NCI-H1436 treated with DMSO at 0.1 percent for 48 hours (cell line): ENCODE measurements at places on chromosomes 7 and 10.
A peak's percentile ranks its signal among the peaks of the same experiment; 100 is the strongest.

DNA sequence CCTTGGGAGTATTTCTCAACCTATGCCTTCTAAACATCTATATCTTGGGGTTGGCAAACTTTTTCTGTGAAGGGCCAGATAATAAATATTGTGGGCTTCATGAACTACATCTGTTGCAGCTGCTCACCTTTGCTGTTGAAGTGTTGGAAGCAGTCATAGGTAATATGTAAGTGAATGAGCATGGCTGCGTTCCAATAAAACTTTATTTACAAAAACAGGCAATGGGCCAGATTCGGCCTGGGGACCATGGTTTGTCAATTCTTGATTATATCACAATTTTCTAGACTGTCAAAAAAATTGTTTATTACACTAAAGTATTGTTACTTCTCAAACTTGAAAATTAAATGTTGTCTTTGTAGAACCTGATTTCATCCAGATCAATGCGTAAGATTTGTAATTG lies 54.9 kb downstream of the MTPN start:
- DNase-seq = no peak

DNA sequence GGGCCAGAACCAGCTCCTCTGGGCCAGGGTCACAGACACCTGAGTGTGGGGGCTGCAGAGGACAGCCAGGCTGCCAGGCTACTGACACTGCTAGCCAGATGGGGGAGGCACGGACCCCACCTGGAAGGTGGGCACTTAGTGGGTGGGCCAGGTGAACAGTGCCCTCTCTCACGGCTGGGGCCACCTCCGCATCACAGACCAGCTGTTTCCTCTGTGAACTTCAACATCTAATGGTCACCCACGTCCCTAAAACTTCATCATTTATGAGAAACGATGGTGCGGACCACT lies 80.4 kb downstream of the MKI67 start:
- no peak for DNase-seq

DNA sequence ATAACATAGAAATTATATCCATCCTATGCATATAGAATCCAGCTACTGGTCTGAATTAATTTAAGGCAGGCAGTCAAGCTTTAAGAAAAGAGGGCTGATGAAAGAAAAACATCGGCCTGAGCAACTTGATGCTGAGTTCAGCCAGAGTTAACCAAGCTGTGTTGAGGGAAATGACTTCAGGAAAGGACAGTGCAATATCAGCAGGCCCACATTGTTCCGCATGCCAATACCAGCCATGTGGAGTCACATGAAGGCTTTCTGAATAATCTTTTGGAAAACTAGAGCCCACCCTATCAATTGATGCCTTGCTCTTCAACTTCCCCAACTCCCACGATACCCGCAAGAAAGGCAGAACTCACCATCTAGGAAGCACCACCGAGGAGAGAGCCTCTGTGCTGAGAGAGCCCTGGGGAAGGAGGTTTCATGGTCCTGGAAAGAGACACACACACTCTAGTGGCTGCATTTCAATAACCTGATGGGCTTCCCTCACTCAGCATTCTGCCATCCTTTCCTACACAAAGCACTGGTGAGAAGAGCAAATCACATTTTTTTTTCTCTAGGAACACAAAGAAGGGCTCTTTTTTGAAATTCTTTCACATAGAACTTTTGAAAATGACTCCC lies 125.8 kb upstream of the PTN start:
- DNase-seq = no peak

DNA sequence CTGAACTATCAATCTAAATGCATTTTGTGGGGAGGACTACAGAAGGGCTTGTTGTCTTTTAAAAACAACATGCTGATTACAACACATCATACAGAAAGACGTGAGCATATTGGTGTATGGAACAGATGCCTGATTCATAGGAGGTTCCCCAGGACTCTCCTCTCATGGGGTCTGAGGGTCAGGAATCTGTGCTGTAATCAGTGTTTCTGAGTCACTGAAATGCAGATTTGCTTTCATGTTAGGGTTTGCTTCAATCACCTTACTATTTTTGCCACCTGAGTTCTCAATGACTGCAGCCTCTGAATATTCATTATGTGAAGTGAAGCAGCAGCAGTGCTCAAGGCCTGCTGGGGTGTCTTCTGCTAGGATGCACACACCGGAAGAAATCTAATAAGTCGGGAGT lies 550 bp upstream of the ANK3 start:
- no peak for DNase-seq

DNA sequence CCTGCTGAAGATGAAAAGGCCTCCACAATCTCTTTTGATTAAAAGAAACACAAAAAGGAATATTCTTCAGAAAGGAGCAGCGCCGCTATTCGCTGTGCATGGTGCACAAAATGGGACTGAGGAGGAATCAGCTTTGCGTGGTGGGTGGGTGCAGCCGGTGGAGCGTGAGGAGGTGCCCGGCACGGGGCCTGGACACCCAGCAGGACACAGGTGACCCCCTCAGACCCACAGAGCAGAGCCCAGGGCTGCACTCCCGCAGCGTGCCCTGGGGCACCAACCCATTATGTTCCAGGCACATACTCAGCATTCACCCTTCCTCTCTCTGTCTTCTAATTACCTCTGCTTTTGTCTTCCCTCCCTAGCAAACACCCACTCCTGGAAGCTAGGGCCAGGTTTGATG lies 238.0 kb upstream of the PPP2R2D start:
- DNase-seq = no peak

DNA sequence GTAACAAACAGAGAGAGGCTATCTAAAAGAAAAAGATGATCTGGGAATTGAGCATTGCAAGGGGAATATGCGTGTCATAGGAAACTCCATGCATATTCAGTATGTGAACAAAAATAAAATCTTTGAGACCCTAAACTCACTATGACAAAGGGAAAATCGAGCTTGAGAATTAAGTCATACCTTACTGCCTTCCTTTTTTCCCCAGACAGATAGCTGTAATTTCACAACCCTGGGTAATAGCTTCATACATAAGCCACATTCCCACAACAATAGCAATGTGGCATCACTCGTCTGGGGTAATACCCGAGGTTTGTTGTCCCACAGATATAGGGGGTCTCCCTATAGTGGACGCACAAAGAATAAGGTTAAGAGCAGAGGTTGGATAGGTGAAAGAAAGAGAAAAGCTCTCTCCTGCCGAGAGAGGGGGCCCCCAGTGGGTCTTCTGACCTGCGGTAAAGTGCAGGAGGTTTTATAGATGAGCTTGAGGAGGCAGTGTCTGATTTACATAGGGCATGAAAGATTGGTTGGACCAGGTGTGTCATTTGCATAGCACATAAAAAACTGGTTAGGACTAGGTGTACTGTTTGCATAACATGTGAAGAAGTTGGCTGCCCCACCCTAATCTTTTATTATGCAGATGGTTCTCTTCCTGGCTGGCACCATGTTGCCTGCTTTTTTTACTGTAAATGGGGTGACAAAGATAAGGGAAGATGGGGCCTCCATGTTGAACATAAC lies 11.6 kb downstream of the CYP3A43 start:
- DNase-seq = peak; percentile 16

- no peak for DNase-seq
Observed at GRCh38 chr10:43774234-43774769, 125.6 kb upstream of the ZNF32 start.

DNA sequence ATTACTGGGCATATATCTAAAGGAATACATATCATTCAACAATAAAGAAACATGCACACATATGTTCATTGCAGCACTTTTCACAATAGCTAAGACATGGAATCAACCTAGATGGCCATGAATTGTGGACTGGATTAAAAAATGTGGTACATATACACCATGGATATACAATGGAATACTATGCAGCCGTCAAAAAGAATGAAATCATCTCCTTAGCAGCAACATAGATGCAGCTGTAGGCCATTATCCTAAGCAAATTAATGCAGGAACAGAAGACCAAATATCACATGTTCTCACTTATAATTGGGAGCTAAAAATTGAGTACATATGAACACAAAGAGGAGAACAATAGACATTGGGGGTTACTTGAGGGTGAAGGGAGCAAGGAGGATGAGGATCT lies 175.6 kb downstream of the POLR1F start:
- no peak for DNase-seq

- DNase-seq = no peak
Observed at GRCh38 chr7:1843921-1844335, 173.9 kb downstream of the ELFN1 start.

- DNase-seq = no peak
Observed at GRCh38 chr7:157278791-157279724, 57.7 kb upstream of the DNAJB6 start.

DNA sequence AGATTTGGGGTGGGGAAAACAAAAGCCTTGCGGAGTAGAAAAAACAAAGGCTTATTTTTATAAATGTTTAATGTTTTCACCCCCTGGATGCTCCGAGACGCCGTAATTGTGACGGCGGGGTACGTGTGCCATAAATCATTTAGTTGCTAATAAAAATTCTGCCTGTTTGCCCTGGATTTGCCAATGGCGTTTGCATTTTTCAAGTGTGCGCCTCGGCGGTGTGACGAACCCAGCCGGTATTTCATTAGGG lies 2.5 kb upstream of the TNRC18 start:
- DNase-seq = peak; percentile 23

- no peak for DNase-seq
Observed at GRCh38 chr10:121899727-121900126, 28.1 kb downstream of the ATE1 start.

- DNase-seq = no peak
Observed at GRCh38 chr10:121531076-121531829, 67.0 kb downstream of the FGFR2 start.

DNA sequence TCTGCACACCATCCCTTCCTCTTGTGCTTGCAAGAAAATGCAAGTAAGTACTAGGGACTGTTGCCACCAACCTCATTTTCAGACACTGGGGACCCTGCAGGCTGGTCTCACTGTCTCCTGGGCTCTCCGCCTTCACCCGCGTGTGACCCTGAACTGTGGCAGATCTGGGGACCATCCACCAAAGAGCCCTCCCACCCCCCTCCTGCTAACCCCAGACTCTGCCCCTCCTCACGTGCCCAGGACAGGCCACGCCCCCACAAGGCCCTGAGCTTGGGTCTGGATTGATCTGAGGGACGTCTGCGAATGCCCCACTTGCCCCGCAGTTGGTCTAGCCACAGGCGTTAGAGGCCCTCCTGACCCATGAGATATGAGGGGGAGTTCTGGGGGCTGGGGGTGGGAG lies 8.1 kb downstream of the CNPY1 start:
- DNase-seq = no peak

DNA sequence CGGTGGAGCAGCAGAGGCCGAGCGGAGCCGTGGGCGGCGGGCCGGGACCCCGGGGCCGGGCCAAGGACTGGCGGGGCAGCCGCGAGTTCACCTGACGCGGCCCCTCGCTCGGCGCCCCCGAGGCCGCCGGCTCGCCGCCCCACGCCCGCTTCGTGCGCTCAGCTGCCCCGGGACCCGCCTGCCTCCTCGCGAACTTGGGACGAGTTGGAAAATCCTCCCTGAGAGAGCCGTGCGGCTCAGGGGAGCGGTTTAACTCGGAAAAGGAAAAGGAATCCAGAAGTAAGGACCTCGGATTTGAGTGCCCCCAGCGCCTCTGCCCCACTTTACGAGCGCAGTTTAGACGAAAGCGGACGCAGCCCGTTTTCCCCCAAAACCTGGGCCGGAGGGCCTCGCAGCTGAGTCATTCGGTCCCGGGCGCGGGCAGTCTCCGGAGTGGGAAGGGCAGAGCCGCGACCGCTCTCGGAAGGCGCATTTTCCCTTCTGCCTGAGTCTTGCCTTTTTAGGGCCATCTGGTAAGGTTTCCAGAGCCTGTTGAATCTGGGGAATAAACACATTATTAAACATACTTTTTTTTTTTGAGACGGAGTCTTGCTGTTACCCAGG lies 744 bp downstream of the CREM start:
- DNase-seq = no peak

DNA sequence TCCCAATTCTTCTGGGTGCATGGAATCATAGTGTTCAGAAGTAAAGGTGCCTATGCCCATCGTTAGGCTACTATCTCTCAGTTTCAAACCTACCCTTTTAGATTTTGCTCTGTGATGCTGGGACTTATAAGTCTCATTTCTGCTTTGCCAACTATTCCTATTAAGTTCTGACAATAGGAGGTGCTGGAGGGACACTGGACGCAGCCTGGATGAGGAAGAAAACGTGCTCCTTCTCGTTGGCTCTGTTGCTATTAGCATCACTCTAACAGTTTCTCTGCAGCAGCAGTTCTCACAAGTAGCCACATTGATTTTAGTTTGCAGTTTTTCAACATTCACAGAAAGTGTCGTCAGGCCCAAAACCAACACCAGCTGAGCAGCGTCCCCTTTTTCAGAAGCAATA lies 72.4 kb downstream of the ABCC2 start:
- DNase-seq = no peak

DNA sequence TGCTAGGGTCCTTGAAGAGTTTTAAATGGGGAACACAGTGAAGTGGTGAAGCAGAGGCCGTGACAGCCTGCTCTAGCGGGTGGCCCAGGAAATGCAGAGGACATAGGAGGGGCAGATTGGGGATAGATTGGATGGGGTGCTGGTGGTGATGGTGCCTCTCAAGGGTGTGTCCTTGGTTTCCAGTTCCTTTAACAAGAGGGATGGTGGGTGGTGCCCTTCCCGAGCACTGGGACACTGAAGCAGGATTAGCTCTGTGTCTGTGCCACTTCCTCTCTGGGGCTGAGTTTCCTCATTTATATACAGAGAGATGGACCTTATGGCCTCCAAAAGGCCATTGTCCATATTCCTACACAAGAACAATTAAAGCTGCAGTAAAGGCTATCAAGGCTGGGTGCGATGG lies 285.5 kb downstream of the TCF7L2 start:
- no peak for DNase-seq

GRCh38 chr10:30437031-30437841 lies 3.3 kb downstream of the MAP3K8 start:
- DNase-seq = no peak

- no peak for DNase-seq
Observed at GRCh38 chr10:86654411-86655172, at the start of gene OPN4. TSS of gene OPN4 (plus strand) at chr10:86654547. CDS start at chr10:86654784, 237 bp downstream.

DNA sequence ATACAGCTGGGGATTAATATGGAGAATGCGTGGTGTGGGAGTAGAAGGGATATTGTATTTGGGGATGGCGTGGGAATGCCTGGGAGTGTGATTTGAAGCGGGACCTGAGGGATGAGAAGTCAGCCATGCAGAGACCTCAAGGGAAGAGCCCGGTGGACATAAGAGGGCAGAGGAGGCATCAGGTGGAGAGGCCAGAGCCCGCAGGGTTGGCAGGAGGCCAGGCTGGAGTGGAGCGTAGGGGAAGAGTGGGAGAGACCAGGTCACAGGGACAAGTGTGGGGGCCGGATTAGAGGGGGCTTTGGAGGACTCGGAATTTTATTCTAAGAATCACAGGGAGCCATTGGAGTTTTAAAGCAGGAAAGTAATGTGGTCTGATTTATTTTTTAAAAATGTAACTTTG lies 2.0 kb downstream of the NDUFB2 start:
- no peak for DNase-seq

GRCh38 chr7:74030861-74031260 lies 2.9 kb downstream of the ELN start:
- DNase-seq = no peak

DNA sequence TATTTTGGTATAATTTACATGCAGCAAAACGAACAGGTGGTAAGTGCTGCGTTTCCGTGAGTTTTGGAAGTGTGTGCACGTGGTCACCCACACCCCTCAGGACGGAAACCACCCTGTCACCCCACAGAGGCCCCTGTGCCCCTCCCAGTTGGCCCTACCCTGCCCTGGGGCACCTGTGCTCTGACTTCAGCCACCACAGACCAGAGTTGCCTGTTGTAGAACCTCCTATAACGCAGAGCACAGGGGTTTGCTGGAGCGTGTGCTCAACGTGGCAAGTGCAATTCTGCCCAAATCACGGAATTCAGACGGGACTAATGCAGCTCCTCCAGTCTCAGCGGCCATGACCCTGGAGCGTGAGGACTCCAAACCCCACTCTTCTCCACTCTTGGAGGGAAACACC lies 9.6 kb upstream of the CFAP46 start:
- no peak for DNase-seq
